ENCODE measurements at places on chromosomes 12 and 14.

GRCh38 chr14:64337888-64338615 lies 43.9 kb upstream of the ESR2 start:
- DNase-seq, result peak; percentile 39

DNA sequence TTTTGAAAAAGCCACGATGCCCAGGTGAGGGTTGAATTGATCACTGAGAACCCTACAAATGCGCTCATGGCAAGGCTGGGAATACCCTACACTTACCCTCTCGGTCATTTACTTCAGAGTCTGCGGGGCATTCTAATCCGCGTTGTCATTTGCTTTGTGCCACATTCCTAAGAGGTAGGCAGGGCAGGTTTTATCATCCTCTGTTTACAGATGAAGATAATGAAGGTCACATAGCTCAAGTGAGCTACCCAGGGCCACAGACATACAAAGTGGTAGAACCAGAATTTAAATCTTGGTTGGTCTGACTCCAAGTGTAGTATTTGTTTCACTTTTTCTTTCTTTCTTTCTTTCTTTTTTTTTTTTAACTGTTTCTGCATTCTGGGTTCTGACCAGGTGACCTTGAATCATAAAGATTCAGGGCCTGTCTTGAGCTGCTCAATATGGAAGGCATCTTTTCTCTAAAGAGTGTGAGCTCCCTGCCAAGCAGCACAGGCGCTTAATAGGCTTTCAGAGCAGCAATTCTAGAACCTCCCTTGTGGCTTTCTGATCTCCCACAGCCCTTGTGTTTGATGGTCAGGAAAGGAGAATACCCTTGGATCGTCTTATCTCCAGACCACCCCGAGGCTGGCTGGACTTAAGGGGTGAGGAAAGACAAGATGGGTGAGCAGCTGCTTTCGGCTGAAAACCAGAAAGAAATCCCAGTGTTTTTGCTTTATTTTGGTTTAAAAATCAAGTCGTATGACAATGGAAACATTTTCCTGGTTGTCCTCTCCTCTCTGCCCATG lies 662 bp upstream of the BATF start:
- no peak for DNase-seq

DNA sequence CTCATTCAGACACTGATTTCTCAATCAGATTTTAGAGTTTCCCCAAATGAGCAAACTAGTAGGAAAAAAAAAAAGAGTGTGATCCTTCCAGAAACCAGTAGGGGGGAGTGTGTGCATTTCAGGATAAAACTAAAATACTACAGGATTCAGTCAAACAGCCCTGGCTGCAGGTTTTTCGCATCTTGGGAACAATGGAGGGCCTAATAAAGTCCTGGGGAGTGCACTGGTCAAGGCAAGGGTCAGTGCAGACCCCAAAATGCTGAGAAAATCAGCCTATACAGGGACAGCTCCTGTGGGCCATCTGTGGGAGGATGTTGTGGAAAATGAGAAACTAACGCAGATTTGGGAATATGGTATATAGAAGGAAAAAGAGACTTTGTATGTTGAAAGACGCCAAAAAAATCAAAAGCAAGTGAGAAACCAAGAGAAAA lies 22.2 kb upstream of the ABCD4 start:
- DNase-seq, result peak; percentile 24

- no peak for DNase-seq
Observed at GRCh38 chr14:31410048-31410650, 10.2 kb downstream of the HEATR5A start.

DNA sequence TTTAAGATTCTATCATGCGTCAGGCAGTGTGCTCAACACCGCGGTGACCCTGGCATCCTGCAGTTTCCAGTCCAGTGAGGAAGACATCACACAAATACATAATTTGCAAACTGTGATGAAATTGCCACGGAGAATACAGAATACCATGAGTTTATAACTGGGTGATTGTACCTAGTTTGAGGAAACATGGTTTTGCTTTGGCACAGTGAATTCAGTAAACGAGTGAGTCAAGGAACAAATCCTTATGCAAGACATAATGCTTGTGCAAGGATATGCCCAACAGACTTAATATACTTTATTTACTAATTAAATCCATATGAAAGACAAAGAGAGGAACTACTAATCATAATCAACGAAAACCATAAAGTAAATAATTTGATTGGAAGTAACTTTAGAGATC lies 311.8 kb upstream of the TMTC1 start:
- no peak for DNase-seq

DNA sequence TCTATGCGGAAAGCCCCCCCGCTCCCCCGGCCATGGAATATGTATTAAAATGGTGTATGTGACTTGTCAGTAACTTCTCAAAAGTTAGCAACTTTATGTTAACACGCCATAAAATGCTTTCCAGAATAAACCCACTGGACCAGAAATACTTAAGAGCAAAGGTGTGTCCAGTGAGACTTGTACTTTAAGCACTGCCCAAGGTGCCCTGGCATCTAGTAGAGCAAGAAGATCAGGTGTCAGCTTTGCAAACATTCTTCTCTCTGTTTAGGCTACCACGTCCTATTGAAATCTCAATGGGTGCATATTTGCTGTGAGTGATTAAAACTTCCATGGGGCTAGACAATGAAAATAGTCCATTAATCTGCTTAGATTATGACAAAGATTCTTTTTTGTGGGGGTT lies 201.2 kb downstream of the ESR2 start:
- DNase-seq, result no peak

DNA sequence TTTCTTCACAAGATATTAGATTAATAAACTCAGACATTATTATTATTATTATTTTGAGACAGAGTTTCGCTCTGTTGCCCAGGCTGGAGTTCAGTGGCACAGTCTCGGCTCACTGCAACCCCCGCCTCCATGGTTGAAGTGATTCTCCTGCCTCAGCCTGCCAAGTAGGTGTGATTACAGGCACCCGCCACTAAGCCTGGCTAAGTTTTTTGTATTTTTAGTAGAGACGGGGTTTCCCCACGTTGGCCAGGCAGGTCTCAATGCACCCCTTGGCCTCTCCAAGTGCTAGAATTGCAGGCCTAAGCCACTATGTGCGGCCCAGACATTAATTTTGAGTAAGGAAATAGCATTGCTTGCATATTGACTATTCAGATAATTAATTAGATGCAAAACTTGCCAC lies 554.9 kb upstream of the LRFN5 start:
- no peak for DNase-seq

GRCh38 chr14:73887694-73888459 lies 1.2 kb downstream of the ZNF410 start:
- DNase-seq, result no peak

GRCh38 chr12:1353451-1353850 lies 240.9 kb downstream of the FBXL14 start:
- DNase-seq, result no peak

DNA sequence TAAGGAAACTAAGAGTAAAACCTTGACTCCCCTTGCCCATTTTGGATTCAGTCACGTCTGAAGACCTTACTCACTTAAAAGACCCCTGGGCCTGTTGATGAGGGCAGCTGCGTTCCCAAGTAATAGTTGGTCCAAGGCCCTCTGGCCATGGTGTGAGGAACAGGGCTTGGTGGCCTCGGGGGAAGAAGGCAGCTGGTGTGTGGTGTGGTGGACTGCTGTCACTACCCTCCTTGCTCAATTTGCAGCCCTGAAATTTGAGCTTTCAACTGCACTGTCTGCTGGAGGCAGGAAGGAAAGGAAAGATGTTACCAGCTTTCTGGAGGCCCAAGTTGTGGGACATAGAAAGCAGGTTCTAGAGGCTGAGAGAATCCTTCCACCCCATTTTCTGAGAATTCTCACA lies 128.2 kb downstream of the SLC38A6 start:
- DNase-seq, result no peak

- DNase-seq, result no peak
Observed at GRCh38 chr12:22282283-22282682, 52.2 kb downstream of the ST8SIA1 start.

GRCh38 chr14:26595926-26596542 lies 1.8 kb downstream of the NOVA1 start:
- DNase-seq, result peak; percentile 17

DNA sequence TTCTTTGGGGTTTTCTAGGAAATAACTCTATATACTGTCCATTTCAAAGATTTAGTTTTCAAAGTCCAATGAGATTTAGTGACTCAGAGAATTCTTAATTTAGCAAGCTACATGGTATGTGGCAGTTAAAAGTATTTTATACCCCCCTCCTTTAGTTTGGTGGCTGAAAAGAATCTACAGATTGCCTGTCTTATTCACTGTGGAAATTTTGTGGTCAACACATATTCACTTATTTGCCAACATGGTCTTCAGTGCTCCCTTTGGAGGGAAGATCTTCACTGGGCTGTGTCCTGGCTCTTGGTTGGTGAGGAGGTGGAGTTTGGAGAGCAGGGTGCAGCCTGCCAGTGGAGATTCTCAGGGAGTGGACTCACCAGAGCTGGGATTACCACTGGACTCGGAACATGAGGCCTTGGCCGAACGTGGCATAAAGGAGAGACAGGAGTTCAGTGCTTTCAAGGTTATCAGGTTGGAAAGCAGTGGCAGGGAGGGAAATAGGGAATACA lies 39.8 kb downstream of the SAMD4A start:
- no peak for DNase-seq

DNA sequence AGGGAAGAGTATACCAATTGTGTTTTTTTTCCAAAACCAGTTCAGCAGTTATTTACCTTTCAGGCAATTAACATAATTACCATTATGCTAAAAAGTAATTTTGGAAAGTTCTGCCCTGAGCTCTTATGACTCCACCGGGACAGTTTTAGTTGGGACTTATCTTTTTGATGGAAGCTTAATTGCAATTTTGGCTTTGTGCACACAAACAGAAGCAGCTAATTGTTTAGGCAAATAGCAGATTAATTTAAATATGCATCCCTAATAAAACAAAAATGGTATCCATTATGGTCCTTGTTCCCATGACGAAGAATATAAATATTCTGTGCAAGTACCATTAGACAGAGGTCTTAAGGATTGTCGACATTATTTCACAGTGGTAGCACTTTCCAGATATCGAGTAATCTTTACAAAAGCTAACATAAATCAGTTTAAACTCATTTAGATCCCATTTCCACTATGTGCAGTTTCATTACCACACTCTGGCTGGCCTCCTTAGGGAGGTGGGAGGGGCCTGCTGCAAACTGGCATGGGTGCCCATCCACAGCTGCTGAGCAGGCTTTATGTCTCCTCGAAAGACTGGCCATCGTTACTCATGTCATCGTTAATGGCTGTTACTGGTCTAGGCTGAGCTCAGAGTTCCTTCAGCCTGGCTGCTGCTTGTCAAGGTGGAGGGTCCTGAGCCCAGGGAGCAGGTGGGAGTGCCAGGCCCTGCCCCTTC lies 68.2 kb downstream of the FBXW8 start:
- no peak for DNase-seq

GRCh38 chr12:19440916-19441315 lies 1.6 kb downstream of the AEBP2 start:
- no peak for DNase-seq

DNA sequence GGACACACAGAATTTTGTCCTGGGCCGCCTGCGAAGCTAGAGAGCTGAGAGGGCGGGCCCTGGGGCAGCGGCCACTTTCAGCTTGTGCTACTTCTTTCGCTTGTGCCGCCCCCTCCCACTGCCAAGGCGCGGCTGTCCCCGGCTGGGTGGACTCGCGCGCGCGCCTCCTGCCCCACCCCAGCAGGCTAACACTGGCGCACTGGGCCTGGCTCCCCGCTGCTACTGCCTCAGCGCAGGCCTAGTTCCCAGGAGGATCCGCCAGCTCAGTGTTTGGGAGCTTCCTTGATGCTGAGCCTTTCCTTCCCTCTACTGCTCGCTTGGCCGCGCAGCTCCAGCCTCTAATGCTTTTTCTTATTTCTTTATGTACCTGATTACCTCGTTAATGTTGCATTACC lies 27.4 kb upstream of the METAP2 start:
- DNase-seq, result no peak

DNA sequence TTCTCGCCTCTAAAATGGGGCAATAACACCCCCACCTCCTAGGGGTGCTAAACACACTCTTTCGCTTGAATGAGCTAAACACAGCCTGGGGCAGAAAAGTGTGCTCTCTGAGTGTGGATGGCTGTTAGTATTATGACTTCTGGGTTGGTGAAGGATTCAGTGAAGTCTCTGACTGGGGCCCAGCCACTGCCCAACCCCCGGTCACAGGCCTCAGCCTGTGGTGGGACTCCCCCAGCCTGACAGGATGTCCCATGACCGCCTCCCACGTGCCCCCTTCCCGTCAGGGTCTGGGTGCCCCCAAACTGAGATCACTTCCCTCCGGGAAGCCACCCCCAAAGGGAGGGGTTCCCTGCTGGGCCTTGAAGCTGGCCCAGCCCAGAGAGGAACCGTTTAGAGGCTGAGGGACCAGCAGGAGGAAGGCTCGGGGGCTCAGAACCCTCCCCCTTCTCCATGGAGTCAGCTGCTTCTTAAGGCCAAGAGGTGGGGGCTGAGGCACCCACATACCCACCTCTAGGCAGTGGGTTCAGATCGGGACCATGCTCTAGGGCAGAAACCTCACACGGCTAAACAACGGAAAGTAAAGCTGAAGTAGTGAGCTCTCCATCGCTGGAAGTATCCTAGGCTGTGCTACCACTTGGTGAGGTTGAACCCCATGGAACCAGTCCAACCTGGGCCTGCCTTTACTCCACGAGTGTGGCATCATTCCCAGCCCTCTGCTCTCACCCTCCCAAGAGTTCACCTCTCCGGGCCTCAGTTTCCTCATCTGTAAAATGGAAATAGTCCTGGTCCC lies 13.8 kb downstream of the DTX1 start:
- no peak for DNase-seq

GRCh38 chr14:22521449-22522239 lies 67.4 kb downstream of the DAD1 start:
- no peak for DNase-seq

- no peak for DNase-seq
Observed at GRCh38 chr12:111482462-111482861, 76.7 kb downstream of the SH2B3 start.

DNA sequence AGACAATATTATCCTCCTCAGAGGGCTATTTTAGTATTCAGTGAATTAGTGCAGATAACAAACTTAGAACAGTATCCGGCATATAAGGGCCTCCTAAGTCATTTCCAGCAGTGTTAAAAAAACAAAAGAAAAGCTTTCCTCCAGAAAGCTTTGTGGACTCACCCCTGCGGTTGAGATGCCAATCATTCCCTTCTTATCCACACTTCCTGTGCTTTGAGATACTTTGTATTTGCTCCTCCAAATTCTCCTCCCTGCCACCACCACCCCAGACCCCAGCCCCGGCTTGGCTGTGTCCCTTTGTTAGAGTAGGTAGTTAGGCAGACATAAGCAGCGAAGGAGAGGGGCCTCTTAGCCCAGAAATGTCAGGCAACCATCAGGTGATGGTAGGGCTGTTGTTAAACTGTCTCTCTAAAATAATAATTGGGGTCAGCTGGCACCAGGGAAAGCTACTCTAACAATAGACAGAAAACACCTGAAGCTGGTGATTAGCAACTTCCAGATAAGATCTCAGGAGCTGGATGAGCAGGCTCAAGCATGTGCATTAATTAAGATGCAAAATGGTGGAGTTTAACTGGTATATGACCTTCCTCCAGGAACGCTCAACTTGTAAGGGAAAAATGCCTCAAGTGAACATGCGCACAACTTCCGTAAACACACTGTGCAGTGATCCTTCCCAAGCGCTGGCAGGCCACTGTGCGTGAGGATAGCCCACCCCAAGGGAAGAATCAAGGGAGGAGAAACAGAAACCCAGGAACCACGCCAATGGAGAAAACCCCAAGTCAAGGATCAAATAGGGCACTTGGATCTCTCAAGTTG lies 152.1 kb upstream of the EEA1 start:
- DNase-seq, result no peak

Data from putamen (tissue), 1 donor.